ENCODE measurements at places on chromosomes 3 and 15.

DNA sequence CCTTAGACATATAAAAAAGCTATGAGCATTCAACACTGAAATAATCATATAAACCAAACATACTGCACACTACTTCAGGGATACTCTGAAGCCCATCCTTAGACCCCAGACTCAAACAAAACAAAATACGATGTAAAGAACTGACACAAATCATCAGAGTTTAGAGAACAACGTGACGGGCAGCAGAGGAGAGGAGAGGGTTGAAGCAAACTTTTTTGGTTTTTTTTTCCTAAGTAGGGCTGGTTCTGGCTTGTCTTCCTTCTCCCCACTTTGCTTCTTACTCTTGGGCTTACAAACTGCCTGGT is 34.7 kb downstream of the GAP43 start:
- H3K36me3 ChIP-seq = no peaks in the 10 kb centered on the region
- peak overlapping the region; percentile 99 for H3K27ac ChIP-seq
- no peaks in the 10 kb centered on the region for H3K27me3 ChIP-seq
- peaks cover 27% of the 10 kb centered on the region for H3K4me1 ChIP-seq

DNA sequence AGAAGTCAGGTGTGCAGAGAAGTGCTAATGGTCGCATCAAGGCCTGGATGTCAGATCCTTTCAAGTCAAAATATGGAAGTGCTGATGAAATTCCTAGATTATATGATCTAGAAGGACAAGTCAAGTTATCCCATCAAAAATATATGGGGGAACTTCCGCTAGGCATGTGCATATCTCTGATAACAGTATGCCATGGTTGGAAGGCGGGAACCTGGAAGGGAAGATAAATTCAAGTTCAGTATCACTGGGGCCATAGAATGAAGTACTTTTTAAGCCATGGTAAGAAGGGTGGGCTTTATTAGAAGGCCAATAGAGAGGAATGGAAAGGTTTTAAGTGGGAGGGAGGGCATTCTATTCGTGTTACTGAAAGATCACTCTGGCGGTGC is 38.3 kb downstream of the MITF start:
- DNase-seq = no peak
- H3K4me3 ChIP-seq = no peak overlapping the region
- no peaks in the 10 kb centered on the region for H3K36me3 ChIP-seq

DNA sequence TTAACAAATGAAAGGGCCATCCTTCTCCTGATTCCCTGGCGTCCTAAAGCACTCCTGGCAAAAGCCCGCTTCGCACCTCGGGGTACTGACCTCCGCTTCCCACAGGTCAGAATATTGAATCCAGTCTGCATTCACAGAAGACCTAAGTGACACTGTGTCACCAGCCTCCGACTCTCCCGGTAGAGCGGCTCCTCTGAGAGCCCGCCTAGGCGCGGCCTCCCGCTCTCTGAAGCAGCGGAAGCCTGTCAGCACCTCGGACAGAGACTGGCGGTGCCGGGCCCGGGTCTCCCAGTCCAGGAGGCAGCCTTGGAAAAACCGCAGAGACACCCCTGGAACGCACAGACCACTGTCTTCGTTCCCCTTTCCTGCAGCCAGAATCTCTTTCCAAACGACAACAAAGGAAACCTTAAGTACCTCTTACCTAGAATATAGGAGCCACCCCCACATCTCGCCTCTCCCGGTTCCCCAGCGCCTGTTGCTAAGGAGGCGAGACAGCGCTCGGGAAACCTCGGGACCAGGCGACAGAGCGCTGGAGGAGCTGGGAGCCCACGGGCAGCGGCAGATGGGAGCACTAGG is 1.2 kb downstream of the GABRB3 start:
- no peaks in the 10 kb centered on the region for H3K36me3 ChIP-seq
- H3K4me3 ChIP-seq = no peak overlapping the region
- H3K27ac ChIP-seq = no peak overlapping the region
- DNase-seq = no peak
- H3K27me3 ChIP-seq = peaks cover 2% of the 10 kb centered on the region

GRCh38 chr15:37143351-37143750 is 43.0 kb upstream of the MEIS2 start:
- no peak for DNase-seq
- H3K4me3 ChIP-seq = no peak overlapping the region
- H3K27me3 ChIP-seq = peaks cover 2% of the 10 kb centered on the region

- no peaks in the 10 kb centered on the region for H3K27me3 ChIP-seq
- DNase-seq = peak; percentile 22
- H3K36me3 ChIP-seq = peaks cover 5% of the 10 kb centered on the region
- no peak overlapping the region for H3K4me3 ChIP-seq
Observed at GRCh38 chr15:89171136-89172072, 50.0 kb downstream of the RLBP1 start.

All from memory B cell (primary cell).